ENCODE measurements at places on chromosomes 5 and 9. TPM values are rescaled to one million over a fixed set of nuclear protein-coding genes. Genes with fewer than 3 reads are reported as not detected.

DNA sequence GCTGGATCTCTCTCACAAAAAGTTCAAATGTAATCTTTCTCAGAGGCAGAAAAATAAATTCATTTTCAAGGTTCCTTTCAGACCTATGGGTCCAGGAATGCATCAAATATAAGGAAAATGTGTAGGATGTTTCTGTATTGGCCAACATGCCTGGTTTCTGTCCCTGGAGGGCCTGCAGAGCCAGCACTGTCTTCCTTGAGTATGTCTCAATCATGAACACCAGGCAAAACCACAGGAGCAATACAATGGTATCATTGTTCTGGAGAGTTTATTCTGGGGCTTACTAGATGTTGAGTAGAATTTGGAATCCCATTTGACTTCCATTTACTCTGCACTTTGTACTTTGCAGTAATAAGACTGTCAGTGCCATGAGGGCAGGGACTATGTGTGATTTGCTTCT lies 23.5 kb downstream of the INSYN2B start:
- H3K4me1 ChIP-seq: no peaks in the 10 kb centered on the region
- H3K36me3 ChIP-seq: no peaks in the 10 kb centered on the region
- H3K27me3 ChIP-seq: no peaks in the 10 kb centered on the region
- no peak overlapping the region for H3K4me3 ChIP-seq
- DNase-seq: no peak

GRCh38 chr5:151053796-151054462 lies 26.9 kb downstream of the TNIP1 start:
- no peak overlapping the region for H3K4me3 ChIP-seq
- DNase-seq: no peak
- no peak overlapping the region for H3K27ac ChIP-seq
- no peaks in the 10 kb centered on the region for H3K4me1 ChIP-seq
- no peaks in the 10 kb centered on the region for H3K27me3 ChIP-seq
- no peaks in the 10 kb centered on the region for H3K36me3 ChIP-seq

GRCh38 chr5:154446195-154447088 lies 645 bp downstream of the SAP30L start:
- H3K4me1 ChIP-seq: peaks cover 11% of the 10 kb centered on the region
- DNase-seq: peak; percentile 78
- peaks cover 5% of the 10 kb centered on the region for H3K27me3 ChIP-seq
- H3K36me3 ChIP-seq: no peaks in the 10 kb centered on the region
- H3K27ac ChIP-seq: no peak overlapping the region

- H3K36me3 ChIP-seq: no peaks in the 10 kb centered on the region
- no peak overlapping the region for H3K27ac ChIP-seq
- no peak overlapping the region for H3K4me3 ChIP-seq
- H3K4me1 ChIP-seq: peaks cover 14% of the 10 kb centered on the region
Measured at GRCh38 chr5:106985174-106985573, 685.6 kb downstream of the EFNA5 start.

GRCh38 chr5:19928562-19929421 lies 59.2 kb downstream of the CDH18 start:
- no peak overlapping the region for H3K4me3 ChIP-seq
- H3K27ac ChIP-seq: no peak overlapping the region
- H3K36me3 ChIP-seq: no peaks in the 10 kb centered on the region
- no peaks in the 10 kb centered on the region for H3K27me3 ChIP-seq
- H3K4me1 ChIP-seq: peaks cover 4% of the 10 kb centered on the region

- no peak for DNase-seq
- H3K27me3 ChIP-seq: no peaks in the 10 kb centered on the region
- H3K36me3 ChIP-seq: no peaks in the 10 kb centered on the region
- no peak overlapping the region for H3K4me3 ChIP-seq
- no peak overlapping the region for H3K27ac ChIP-seq
Measured at GRCh38 chr5:89216606-89217005, 333.6 kb upstream of the MEF2C start.

DNA sequence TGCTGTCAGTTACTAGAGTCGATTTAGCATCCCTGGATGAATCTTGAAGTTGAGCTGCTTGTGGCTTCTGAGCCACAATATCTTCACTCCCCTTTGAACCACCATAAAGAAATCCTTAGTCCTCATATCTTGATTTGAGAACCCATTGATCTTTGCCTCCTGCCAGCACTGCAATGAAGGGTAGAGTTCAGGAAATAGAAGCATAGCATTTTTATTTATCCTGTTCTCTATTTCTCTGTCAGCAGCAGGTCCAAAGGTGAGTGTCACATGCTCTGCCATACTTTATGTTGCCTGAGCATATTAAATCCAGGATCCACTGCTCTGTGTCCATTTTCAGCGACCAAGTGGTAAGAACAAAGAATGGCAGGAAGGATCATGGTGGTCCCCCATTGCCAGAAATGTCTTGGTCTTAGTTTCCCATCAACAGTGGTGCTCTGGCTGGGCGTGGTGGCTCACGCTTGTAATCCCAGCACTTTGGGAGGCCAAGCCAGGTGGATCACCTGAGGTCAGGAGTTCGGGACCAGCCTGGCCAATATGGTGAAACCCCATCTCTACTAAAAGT lies 80.2 kb upstream of the PANK3 start:
- no peaks in the 10 kb centered on the region for H3K36me3 ChIP-seq
- H3K27me3 ChIP-seq: peaks cover 6% of the 10 kb centered on the region
- no peak for DNase-seq
- H3K27ac ChIP-seq: no peak overlapping the region
- no peaks in the 10 kb centered on the region for H3K4me1 ChIP-seq

DNA sequence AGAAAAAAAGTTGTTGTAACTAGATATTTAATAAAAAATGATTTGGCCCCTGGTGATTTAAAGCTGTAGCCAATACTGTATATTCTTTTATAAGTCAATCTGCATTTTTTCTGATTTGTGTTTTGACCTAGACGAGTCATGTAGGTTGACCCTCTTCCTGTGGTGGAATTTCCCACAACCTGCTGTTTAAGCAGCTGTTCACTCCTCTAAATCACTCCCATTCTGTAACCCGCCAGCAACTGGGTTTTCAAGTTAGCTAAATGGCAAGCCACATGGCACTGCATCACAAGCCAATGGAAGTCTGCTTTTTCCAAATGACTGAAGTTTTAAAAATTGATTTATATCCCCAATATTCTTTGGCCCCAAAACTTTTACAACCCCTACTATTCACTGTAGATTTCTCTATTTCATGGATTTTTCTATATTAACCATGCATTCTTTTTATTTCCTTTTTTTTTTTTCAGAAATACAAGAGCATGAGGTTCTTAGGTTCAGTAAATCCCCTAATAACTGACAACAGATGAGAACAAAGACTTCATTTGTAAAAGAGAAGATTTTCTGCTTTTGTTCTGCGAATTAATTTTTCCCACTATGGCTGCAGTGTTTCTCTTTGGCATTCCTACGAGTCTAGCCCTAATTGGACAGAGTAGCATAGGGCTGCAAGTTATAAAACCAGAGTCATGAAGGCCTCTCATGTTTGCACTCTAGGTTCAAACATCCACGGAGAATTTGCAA lies 184.5 kb upstream of the TLE4 start:
- DNase-seq: no peak
- no peaks in the 10 kb centered on the region for H3K27me3 ChIP-seq
- no peak overlapping the region for H3K27ac ChIP-seq
- peaks cover 18% of the 10 kb centered on the region for H3K4me1 ChIP-seq

GRCh38 chr5:123673107-123673506 lies 161.1 kb downstream of the CSNK1G3 start:
- no peaks in the 10 kb centered on the region for H3K27me3 ChIP-seq
- H3K27ac ChIP-seq: no peak overlapping the region
- H3K4me3 ChIP-seq: no peak overlapping the region
- DNase-seq: peak; percentile 18

Gene GRIA1
- 3.3 TPM for total RNA-seq
